Dermis lymphatic vessel endothelial cell (primary cell): ENCODE measurements at places on chromosomes 6 and 20. TPM values are rescaled to one million over a fixed set of nuclear protein-coding genes. Genes with fewer than 3 reads are reported as not detected.

The DAAM2 gene
- total RNA-seq: 0.17 and 0.87 TPM in 2 replicates

The PTCHD4 gene
- 9.1 and 15.0 TPM in 2 replicates for total RNA-seq

The THEMIS gene
- not detected in 2 replicates for total RNA-seq

The KIFC1 gene
- total RNA-seq: 3.1 and 3.8 TPM in 2 replicates

The TRIM40 gene
- total RNA-seq: not detected in 2 replicates

The ID1 gene
- total RNA-seq: 1,048 and 1,208 TPM in 2 replicates

The RHAG gene
- 0.09 and 0.11 TPM in 2 replicates for total RNA-seq

The SPATA25 gene
- 0.65 and 1.1 TPM in 2 replicates for total RNA-seq

The CST1 gene
- total RNA-seq: not detected in 2 replicates

The COQ3 gene
- 2.9 and 4.4 TPM in 2 replicates for total RNA-seq

The FLRT3 gene
- total RNA-seq: 0.33 and 1.2 TPM in 2 replicates

The BEND6 gene
- under 0.01 and 0.11 TPM in 2 replicates for total RNA-seq

The TREM1 gene
- not detected in 2 replicates for total RNA-seq

The GSTA2 gene
- total RNA-seq: not detected in 2 replicates

The B3GAT2 gene
- total RNA-seq: under 0.01 TPM in 1 of 2 replicates, not detected in the other

The DEFB112 gene
- total RNA-seq: not detected in 2 replicates

The SPATS1 gene
- total RNA-seq: 0.09 TPM in 1 of 2 replicates, not detected in the other

The ZNF334 gene
- 0.22 and 0.34 TPM in 2 replicates for total RNA-seq

The PAK5 gene
- total RNA-seq: not detected in 2 replicates

The IL17A gene
- not detected in 2 replicates for total RNA-seq

The GABRR1 gene
- total RNA-seq: not detected in 2 replicates

The CFAP61 gene
- 0.11 TPM in 1 of 2 replicates, not detected in the other for total RNA-seq

The EMILIN3 gene
- total RNA-seq: under 0.01 and 0.11 TPM in 2 replicates

The SIRPB1 gene
- total RNA-seq: 2.8 and 3.3 TPM in 2 replicates

The IMPG1 gene
- not detected in 2 replicates for total RNA-seq

The PRSS16 gene
- total RNA-seq: 0.09 TPM in 1 of 2 replicates, not detected in the other

The RBBP8NL gene
- total RNA-seq: not detected in 2 replicates

The C4B gene
- total RNA-seq: 1.1 and 1.3 TPM in 2 replicates

The ADGRF5 gene
- 79.2 and 126 TPM in 2 replicates for total RNA-seq

The GJA10 gene
- total RNA-seq: not detected in 2 replicates

The SOX4 gene
- total RNA-seq: 65.5 and 107 TPM in 2 replicates

The NDRG3 gene
- 26.8 and 37.1 TPM in 2 replicates for total RNA-seq

The CDH26 gene
- 0.87 and 1.0 TPM in 2 replicates for total RNA-seq

The TXLNB gene
- 0.65 and 0.95 TPM in 2 replicates for total RNA-seq

The APOBEC2 gene
- not detected in 2 replicates for total RNA-seq

The TOX2 gene
- 0.43 TPM in 2 replicates for total RNA-seq

The LAMA2 gene
- 0.09 and 0.11 TPM in 2 replicates for total RNA-seq

The OXT gene
- not detected in 2 replicates for total RNA-seq

The STK4 gene
- 14.6 and 20.5 TPM in 2 replicates for total RNA-seq

The ADAM33 gene
- total RNA-seq: 0.09 and 0.11 TPM in 2 replicates

The ADIG gene
- total RNA-seq: not detected in 2 replicates

The CTAGE9 gene
- not detected in 2 replicates for total RNA-seq

The MUC22 gene
- total RNA-seq: not detected in 2 replicates

The CDH4 gene
- under 0.01 and 0.11 TPM in 2 replicates for total RNA-seq

The PBOV1 gene
- not detected in 2 replicates for total RNA-seq

The EDN3 gene
- total RNA-seq: not detected in 2 replicates

The GLYATL3 gene
- total RNA-seq: not detected in 2 replicates

The HLA-G gene
- not detected in 2 replicates for total RNA-seq

The SEMG1 gene
- total RNA-seq: not detected in 2 replicates

The PNPLA1 gene
- not detected in 2 replicates for total RNA-seq

The PM20D2 gene
- 2.4 and 3.5 TPM in 2 replicates for total RNA-seq

The RNF144B gene
- total RNA-seq: 6.0 and 7.7 TPM in 2 replicates

The HFE gene
- 2.8 and 3.5 TPM in 2 replicates for total RNA-seq

The C6orf120 gene
- 25.3 and 35.5 TPM in 2 replicates for total RNA-seq

The SCRT2 gene
- not detected in 2 replicates for total RNA-seq

The SLC22A23 gene
- total RNA-seq: 53.5 and 67.6 TPM in 2 replicates

The RBL1 gene
- total RNA-seq: 3.1 and 4.4 TPM in 2 replicates

The ARFGEF3 gene
- total RNA-seq: 1.7 and 2.5 TPM in 2 replicates
